ENCODE measurements at places on chromosomes 7 and 10.

GRCh38 chr7:140977741-140978140 is 37.0 kb downstream of the MRPS33 start:
- DNase-seq: no peak

DNA sequence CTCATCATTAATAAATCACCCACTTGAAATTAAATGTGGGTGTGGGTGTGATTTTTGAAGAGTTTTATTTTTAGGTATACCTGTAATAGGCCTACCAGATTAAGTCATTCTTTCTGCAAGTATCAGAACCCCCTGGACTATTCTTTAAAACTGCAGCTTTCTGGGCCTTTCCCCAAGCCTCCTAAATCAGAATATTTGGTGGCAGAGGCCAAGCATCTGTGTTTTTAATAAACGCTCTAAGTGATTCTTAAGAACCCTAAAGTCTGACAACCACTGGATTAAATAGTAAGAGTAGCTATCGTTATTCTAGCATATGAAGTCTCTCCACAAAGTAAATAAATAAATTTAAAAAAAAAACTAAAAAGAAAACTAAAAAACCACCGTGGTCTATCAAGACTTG is 703.0 kb upstream of the NRP1 start:
- no peak for DNase-seq

- no peak for DNase-seq
Observed at GRCh38 chr10:106424054-106424453, 740.5 kb downstream of the SORCS1 start.

DNA sequence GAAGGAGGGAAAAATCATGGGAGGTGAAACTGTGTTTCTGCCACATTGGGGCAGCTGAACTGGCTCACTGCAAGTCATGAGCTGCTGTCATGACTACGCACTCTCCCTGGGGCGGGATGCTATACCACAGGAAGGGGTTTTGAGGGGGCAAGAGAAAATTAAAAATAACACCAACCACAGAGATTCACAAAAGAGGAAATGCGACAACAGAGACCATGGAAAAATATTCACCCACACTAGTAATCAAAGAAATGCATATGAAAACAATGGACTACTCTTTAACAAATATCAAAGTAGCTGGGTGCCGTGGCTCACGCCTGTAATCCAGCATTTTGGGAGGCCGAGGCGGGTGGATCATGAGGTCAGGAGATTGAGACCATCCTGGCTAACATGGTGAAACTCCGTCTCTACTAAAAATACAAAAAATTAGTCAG is 65.2 kb upstream of the TM9SF3 start:
- DNase-seq: no peak

GRCh38 chr10:112000466-112000865 is 183.1 kb downstream of the GPAM start:
- DNase-seq: no peak

DNA sequence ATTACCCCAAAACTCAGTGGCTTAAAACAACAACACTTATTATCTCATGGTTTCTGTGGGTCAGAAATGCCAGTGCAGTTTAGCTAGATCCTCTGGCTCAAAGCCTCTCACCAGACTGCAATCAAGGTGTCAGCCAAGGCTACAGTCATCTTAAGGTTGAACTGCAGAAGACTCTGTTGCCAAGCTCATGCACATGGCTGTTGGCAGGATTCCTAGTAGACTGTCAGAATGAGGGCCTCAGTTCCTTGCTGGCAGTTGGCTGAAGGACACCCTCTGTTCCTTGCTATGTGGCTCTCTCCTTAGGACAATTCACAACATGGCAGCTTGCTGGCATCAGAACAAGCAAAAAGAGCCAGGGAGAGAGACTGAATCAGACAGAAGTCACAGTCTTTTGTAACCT is 34.7 kb downstream of the TOMM7 start:
- DNase-seq: no peak

Measured in left renal pelvis (tissue), 4 donors.